ENCODE measurements at places on chromosomes 12 and 14.

GRCh38 chr12:60494244-60494643 lies 898.4 kb downstream of the SLC16A7 start:
- peak; percentile 54 for DNase-seq

DNA sequence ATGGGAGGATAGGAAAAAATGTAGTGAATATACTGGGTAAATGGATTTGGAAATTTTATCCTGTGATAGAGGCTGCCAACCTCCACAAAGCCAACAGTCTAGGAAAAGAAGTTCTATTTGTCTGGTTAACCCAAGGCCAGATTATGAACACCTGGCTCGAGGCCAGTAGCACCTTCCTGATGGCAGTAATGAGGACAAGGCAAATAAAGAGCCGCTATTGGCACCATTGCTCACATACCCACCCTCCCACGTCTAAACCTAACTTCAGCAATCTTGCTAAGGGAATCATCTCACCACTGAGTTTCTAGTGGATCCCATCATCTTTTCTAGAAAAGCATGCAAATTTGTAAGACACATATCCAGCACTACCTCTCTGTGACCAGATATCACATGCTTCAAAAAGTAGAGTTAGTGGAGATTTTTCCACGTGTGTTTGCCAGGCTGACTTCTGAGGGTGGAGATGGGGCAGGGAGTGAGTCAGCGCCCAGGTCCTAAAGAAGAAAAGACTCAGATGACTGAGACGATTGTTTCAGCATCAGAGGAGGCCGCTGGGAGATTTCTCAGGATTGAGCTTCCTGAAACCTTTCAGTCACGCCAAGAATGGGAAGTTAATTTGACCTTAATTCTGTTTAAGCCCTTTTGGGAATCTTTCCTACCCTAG lies 362.9 kb downstream of the EMP1 start:
- DNase-seq, result no peak

DNA sequence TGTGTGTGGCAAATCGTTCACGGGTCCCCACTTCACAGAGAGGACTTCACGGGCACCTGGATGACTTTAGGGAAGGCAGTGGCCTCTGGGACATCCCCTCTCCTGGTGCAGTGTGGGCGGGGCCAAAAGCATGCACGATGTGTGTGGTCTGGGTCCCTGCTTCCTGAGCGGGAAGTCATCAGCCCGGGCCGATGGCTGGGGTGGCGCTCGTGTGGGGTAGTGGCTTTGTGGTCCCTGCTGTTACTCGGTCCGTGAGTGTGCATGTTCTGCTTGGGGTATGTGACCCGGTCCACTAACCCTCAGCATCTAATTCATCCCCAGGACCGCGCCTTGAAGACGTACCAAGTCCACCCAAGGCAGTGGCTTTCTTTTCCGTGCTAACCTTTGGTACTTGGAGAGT lies 142.5 kb upstream of the RTL1 start:
- DNase-seq, result no peak

GRCh38 chr12:67989184-67989920 lies at the start of gene IFNG-AS1:
Gene IFNG-AS1, plus strand, starts transcription at chr12:67989447.
- DNase-seq, result no peak

DNA sequence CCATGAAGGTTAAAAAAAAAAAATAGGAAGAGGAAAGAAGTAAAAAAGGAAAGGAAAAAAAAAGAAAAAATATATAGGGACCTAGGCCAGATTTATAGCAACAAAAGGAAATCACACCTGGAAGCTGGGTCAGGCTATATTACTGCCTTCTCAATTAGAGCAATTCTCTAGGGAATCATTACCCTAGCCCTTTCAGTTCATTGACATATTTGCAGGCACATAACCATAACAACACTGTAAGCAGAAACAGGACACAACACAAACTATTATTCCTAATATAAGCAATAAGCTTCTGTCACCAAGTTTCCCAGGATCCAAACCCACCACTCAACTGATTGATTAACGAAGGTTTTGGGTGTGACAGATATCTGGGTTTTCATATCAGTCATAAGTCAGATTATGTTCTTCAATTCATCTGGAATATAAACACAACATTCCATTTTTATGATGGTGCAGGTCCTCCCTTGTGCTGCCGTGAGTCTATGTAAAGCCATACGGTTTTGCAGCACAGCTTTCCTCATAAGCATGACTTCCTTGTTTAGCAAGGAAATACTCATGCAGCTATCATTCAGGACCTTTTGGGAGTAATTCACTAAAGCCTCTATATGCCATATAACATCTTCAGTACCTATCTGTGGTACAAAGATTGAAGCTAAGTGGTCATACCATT lies 4.2 kb downstream of the PCNX4 start:
- DNase-seq, result no peak

DNA sequence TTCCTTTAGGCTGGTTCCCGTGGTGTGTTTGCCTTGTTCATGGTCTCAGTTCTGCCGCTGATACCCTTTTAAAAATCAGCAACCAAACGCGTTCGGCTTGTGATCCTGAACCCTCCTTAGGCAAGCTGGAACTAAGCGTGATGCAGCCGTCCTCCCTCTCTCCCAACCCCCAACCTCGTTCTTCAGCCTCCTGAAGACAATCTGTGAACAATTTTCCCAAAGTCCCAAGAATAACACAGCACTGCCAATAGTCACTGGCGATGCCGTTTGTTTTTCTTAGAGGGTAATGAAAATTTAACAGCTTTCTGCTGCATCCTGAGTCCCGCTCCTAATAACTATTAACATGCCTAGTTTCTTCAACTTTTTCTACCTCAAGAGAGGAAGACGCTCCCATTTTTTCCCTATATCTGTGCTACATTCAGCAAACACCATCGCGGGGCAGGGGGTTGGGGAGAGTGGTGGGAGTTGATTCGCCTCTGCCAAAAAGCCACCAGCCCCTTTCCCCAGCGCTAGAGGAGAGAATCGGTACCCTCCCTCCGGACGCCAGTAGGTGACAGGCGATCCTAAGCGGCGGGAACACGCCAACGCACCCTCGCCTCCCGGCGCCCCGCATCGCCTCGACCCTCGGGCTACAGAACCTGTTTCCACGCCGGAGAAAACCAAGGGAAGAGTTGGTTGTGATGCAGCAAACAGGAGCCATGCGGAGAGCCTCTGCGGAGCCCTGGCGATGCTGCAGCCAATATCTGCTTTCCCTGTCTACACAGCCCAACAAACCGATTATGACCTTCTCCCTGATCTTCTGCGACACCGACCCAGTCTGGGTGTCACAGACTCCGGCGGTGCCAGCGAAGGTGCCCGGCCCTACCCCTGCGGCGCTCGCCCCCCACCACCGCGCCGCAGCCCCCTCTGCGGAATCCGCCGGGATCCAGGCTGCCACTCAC lies 752 bp downstream of the PRICKLE1 start:
- peak; percentile 71 for DNase-seq

Measured in SK-N-DZ (cell line).